ENCODE measurements at places on chromosomes 7 and 10. TPM values are rescaled to one million over a fixed set of nuclear protein-coding genes. Genes with fewer than 3 reads are reported as not detected.

Gene BPGM
- total RNA-seq = 23.1 TPM

Gene CUZD1
- total RNA-seq = 1.1 TPM

DNA sequence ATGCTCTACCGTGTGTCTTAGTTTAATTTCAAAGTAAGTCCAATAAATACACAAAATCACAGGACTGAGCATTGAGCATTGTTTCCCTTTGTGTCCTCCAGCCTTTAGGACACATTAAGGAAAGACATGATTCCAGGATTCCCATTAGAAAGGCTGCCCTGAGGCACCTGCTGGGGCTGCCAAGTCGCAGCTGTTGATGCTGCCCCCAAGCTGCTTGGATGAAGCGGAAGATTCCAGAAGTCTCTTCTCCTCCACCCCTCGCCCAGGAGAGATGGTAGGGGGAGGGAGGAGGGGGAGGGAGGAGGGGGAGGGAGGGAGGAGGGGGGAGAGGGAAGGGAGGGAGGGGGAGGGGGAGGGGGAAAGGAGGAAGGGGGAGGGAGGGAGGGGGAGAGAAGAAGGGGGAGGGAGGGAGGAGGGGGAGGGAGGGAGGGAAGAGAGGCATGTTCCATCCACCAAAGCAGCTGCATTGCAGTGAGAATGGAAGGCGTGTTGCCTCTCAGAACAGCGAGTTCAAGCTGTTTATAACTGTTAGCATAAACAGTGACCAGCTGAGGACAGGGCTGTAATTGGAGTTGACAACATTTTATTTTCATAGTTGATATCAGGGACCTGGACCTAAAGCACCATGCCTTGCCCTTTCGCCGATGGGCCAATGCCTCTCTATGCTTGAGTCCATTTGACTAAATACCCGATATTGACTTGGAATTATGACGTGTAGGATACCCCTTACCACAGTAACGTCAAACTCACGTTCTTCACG is 67.3 kb downstream of the DIP2C start:
- DNase-seq = no peak

DNA sequence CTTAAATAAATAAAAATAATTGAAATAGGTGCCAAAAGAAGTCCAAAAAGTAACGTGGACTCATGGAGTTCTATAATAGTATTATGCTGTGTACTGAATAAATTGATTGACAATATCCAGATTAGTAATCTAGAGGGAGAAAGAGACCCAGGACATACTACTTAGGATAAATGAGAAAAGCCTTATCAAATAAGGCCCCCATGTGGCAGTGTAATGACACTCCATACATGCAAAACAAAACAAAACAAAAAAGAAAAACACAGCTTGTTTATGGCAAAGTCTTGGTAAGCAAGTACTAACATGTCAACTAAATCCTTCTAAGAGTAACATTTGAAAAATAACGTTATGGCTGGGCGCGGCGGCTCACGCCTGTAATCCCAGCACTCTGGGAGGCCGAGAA is 3.6 kb upstream of the RUNDC3B start:
- DNase-seq = no peak

Data from thymus (tissue), 14 donors.